ENCODE measurements at places on chromosomes 12 and 14.

DNA sequence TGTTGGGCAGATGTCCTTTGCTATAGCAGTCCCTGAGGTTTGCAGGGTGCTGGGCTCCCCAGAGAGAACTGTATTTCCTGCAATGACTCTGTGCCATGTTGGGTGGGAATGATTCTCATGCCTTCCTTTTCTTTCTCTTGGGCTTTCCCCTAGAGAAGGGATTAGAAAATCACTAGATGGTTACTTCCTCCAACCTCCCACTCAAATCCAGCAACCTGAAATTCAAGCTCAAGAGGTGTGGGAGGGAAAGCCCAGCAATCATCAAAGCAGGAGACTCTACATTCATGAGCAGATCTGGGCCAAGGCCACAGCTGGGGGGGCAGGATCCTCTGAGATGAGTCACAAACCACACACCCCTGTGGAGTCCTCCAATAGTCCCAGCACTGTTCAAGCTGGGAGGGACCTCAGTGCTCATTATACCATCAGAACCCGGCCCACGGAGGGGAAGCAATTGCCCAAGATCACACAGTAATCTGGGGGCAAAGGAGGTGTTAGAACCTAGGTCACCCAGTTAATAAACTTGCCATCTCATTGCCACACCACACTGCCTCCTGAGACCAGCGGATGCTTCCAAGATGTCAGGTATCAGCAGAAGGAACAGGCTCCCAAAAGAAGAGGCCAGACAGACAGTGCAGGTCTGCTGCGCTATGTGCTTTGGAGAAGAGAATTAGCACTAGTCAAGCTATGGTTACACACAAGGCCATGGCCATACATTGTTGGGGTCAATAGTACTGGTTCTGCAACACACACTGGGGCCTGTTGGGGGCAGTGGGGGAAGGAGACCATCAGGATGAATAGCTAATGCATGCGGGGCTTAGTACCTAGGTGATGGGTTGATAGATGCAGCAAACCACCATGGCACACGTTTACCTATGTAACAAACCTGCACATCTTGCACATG lies 65.7 kb downstream of the TTC9 start:
- DNase-seq = no peak

DNA sequence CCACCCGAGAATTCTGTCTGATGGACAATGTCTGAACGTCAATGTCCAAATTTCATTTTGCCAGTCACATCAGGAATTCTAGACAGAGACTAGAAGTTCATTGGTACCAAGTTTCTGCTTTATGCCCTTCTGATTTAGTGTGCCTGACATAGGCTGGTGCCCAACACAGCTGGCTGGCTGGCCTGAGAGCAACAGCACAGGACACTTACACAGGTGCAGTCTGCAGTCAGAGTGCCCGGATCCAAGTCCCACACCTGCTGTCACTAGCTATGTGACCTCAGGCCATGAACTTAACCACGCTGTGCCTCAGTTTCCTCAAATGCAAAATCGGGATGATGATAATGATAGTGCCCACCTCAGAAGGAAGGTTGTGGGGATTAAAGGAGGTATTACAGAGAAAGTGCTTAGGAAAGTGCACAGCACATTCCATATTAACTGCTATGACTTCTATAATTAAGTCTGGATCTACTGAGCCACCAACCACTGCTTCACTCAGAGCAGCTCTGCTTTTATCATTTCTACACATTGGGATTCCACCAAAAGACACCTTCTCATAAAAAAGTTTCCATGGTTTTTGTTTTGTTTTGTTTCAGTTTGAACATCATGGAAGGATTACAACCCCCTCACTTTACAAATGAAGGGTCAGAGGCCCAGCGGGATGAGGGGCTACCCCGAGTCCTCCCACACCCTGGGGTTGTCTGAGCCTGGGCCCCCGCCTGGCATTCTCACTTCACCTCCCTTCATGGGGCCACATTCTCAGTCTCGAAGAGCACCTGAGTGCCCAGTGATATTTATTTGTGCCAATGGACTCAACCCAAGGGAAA lies 168.8 kb upstream of the BCL2L14 start:
- no peak for DNase-seq

GRCh38 chr14:106210650-106211049 lies 684.3 kb downstream of the TMEM121 start:
- DNase-seq = peak; percentile 36

DNA sequence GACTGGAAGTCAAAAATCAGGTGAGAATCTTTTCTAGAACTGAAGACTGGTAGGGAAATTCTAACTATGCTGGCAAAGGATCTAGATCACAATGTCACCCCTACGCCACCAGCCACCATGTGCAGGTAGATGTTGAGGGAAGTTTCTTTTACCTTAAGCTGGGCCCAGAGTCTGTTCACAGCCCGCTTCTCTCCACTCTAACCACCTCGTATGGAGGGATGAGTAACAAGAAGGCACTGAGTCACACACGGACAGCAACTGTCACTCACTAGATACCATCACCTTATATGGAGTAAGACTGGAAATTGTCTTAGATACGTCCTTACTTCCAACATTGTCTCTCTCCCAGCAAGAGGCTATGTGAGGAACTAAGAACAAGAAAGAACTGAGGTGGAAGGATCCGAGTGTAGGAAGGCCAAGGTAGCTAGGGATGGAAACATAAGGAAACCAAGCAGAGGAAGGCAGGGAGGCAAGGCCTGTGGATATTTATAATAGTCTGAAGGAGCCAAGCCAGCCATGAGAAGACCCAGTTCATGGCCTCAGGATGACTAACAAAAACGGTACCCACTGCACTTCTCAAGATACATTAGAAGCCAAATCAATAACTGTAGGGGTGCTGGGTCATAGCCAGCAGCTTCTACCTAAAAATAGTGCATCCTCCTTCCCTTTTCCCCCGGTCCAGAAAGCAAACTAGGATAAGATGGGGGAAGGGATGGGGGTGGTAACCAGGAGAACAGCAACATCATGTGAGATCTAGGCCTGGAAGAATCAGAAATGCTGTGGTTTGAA lies 15.5 kb downstream of the REM2 start:
- DNase-seq = no peak

- DNase-seq = peak; percentile 79
Measured at GRCh38 chr12:6367065-6367968, 8.0 kb downstream of the SCNN1A start.

DNA sequence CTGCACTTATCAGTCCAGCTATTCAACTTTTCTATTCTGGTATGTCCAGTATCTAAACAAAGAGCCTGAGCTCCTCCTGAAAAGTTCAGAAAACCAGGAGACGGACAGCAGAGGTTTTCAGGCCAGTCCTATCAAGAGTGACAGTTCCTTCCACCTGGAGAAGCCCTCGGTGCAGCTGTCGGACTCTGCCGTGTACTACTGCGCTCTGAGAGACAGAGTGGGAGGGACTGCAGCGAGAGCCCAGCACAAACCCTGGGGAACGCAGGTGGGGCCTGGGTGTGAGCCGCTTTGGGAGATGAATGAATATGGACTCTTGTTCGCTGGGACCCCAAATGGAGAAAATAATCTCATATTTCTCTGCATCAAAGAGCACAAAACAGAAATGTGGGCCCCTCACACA lies 329.8 kb upstream of the OR4E1 start:
- no peak for DNase-seq

- no peak for DNase-seq
Measured at GRCh38 chr12:64006211-64006825, 161.8 kb downstream of the SRGAP1 start.

DNA sequence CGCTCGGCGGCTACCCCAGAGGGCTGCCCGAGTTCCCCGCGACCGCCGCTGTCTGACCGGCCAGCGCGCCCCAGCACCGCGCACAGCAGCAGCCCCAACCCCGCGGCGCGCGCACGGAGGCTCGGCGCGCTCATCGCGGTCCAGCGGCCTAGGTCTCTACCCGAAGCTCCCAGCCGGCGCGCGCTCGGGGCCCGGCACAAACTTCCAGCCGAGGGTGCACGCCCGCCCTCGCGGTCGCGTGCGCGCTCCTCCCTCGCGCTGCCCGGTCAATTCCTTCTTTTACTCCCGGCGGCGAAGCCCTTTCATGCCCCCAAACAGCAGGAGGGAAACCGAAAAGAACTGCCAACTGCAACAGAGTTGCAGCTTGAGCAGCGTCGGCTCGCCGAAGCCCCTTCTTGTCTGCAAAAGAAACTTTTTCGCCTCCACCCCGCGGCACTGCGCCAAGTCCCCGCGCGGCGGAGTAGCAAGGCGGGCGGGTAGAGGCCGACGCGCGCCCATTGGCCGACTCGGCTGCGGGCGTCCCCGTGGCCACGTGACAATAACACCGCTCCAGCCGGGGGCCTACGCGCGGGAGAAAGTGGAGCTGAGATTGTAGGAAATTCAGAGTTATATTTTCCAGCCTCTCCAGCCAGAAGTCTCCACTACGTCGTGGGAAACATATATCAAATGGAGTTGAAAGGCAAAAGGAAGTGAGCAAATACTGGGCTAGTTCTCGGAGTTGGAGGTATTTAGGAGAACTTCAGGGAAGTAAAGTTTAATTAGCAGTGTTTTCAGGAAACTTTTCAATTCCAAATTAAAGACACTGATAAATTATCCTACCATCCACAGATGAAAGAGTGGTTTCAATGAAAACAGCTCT lies at the start of gene LRIG3:
Gene LRIG3, minus strand, starts transcription at position 403 of the 859 bp plus-strand sequence. Its CDS starts 269 bp downstream, at position 134.
- DNase-seq = peak; percentile 63

DNA sequence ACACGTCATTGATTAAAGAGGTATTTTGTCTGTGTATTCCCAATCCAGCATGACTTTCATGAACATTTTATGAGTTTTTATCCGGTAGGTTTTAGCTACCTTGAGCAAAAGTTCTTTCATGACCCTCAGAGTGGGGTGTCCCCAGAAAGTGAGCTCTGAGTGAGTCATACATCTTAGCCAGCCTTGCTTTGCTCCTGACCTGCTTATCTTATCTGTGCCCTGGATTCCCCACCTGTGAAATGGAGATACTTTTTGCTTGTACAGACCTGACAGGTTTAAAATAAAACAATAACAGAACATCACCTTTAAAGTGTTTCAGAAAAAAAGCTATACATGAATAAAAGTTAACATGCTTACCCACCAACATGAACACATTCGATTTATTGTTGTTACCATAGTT lies 202.8 kb upstream of the SOX5 start:
- DNase-seq = no peak

DNA sequence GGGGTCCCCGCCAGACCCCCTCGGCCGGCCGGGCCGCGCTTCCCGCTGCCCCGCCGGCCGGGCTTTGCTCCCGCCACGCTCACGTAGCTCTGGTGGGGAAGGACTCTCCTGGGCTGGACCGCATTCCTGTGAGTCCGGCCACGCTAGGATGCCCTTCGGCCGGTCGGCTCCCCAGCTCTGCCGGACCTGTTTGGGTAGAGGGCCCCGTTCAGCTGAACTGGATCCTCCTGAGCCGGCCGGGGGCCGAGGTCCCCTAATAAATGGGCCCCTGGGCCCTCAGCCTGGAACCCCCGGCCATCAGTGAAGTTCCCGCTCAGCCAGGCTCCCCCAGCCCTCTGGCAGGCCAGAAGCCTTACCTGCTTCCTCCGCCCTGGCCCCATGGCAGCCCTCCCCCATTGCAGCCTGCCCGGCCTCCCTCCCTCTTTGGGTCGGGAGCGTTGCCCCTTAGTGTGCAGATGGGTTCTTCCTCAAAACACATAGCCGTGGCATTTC lies 593 bp downstream of the UNC119B start:
- DNase-seq = peak; percentile 58

DNA sequence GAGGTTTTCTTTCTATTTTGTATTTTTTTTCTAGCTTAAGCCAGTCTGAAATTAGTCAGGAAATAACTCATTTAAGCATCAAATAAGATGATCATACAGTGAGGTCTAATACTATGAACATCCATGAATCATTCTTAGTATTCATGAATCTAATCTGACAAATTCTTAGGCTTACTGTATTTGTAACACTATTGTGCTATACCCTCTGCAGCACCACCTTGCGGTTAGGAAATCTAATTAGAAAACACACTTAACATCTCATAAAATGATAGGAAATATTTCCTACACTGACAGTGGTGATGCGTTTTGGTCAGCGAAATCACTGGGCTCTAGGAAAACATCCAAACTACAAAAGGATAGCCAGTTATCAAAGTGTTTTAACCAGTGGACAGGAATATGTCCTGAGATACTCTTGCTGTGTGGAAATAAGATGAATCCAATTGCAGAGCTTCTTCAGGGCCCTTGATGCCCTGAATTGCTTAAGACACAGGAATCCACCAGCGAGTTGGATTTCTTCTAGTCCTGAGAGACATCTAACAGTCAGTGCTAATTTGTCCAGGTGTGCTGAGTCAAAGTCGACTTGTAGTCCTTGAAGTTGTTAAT lies 109.3 kb upstream of the MYF6 start:
- DNase-seq = peak; percentile 12

GRCh38 chr14:28982228-28982627 lies 215.6 kb downstream of the FOXG1 start:
- DNase-seq = no peak

DNA sequence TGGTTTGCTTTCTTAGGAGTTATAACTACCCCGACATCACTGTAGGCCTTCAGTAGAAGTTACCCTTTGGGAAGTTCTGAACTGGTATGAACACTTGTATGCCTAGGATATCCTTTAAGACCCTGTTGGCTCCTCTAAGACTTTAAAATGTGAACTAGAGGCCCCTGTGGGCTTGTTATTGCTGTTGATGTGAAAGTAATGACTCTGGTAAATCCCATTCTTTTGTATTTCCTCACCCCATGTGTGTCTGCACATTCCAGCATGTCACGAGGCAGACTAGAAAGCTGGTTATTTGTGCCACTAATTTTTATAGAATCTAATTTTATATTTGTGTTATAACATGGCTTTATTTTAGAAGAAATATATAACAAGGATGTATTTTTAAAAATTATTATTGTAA lies 48.9 kb downstream of the SERPINA10 start:
- DNase-seq = no peak

- no peak for DNase-seq
Measured at GRCh38 chr14:41950428-41951151, 343.9 kb downstream of the LRFN5 start.

DNA sequence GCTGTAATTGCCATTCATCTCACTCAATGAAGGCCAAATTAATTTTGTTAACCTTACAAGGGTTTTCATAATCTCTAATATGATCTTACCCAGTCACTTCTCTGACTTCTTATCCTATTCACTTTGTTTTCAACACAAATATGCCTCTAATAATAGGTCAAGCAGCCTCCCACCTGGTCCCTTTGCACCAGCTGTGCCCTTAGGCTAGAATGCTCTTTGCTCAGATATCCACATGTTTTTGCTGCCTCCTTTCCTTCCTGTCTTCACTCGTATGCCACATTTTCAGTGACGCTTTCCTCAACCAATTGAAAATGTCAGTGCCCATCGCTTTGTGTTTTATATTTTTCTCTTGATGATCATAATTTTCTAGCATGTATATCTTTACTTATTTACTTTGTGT lies 106.4 kb upstream of the SYT10 start:
- no peak for DNase-seq

- DNase-seq = no peak
Measured at GRCh38 chr12:75658901-75659823, 147.8 kb upstream of the KRR1 start.

- DNase-seq = no peak
Measured at GRCh38 chr12:118374909-118375308, 1.4 kb upstream of the SUDS3 start.

DNA sequence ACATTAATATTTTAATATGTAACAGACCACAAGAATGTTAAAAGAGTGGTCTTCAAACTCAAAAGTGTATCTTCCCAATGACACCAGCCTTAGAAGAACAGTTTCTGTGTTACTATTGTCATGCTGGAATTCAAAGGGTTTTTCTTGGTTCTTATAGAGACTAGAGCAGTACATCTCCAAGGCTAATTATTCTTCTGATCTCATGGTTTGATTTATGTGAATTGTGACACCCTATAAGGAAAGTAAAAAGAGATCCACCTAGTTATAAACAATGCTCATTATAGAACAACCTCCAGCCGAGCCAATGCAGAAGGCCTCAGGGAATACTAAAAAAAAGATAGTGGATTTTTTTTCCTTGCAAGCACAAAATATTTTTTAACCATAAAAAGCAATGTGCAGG lies 65.5 kb downstream of the PTPRO start:
- DNase-seq = no peak

GRCh38 chr14:52015411-52016030 lies 26.2 kb downstream of the RTRAF start:
- DNase-seq = peak; percentile 62
